ENCODE measurements at places on chromosomes 4 and X. TPM values are rescaled to one million over a fixed set of nuclear protein-coding genes. Genes with fewer than 3 reads are reported as not detected.

DNA sequence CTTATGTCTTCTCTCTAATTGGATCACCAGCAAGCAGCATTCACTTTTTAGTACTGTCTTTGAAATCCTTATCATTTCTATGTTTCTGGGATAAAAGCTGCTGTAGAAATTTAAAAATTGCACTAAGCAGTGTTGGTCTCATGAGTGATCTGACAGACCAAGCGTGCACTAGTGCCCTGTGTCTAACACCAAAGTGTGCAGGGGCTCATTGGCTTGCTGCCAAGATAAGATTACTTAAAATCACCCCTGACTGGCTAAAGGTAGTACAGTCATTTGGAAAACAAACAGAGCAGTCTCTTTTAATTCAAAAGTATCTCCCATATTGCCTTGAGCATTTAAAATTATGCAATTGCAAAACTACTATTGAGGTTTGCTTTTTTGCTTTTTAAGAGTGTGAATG, 304.6 kb downstream of the ARAP2 start:
- no peaks in the 10 kb centered on the region for H3K27me3 ChIP-seq
- H3K36me3 ChIP-seq: no peaks in the 10 kb centered on the region
- DNase-seq: no peak
- no peaks in the 10 kb centered on the region for H3K4me1 ChIP-seq
- H3K4me3 ChIP-seq: no peak overlapping the region

- DNase-seq: no peak
- no peak overlapping the region for H3K4me3 ChIP-seq
- no peak overlapping the region for H3K27ac ChIP-seq
- H3K36me3 ChIP-seq: no peaks in the 10 kb centered on the region
These were observed 3.6 kb upstream of the FATE1 start for GRCh38 chrX:151712253-151712652.

- no peaks in the 10 kb centered on the region for H3K27me3 ChIP-seq
- no peak overlapping the region for H3K27ac ChIP-seq
These were observed 5.3 kb downstream of the EMD start for GRCh38 chrX:154384284-154384892.

SH2D1A gene
- total RNA-seq: not detected
